Right cardiac atrium (tissue), 5 donors: ENCODE measurements at places on chromosomes 6 and 20. TPM values are rescaled to one million over a fixed set of nuclear protein-coding genes. Genes with fewer than 3 reads are reported as not detected.

DNA sequence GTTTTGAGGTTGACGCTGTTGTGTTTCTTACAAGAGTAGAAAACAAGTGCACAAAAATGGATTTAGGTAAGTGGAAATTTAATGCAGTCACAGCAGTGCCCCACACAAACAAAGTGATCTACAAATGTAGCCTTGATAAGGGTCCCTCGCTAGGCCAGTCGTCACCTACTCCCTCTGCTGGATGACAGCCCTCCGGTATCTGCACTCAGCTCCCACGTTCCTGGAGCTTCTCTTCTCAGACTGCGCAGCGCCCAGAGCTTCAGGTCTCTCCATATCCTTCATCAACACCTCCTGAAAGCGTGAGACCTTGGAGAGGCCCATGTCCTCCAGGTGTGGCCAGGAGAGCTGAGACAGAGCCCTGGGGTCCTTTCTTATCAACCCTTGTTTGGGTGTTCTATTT is 58.3 kb upstream of the MAP3K4 start:
- DNase-seq, result peak; percentile 55

DNA sequence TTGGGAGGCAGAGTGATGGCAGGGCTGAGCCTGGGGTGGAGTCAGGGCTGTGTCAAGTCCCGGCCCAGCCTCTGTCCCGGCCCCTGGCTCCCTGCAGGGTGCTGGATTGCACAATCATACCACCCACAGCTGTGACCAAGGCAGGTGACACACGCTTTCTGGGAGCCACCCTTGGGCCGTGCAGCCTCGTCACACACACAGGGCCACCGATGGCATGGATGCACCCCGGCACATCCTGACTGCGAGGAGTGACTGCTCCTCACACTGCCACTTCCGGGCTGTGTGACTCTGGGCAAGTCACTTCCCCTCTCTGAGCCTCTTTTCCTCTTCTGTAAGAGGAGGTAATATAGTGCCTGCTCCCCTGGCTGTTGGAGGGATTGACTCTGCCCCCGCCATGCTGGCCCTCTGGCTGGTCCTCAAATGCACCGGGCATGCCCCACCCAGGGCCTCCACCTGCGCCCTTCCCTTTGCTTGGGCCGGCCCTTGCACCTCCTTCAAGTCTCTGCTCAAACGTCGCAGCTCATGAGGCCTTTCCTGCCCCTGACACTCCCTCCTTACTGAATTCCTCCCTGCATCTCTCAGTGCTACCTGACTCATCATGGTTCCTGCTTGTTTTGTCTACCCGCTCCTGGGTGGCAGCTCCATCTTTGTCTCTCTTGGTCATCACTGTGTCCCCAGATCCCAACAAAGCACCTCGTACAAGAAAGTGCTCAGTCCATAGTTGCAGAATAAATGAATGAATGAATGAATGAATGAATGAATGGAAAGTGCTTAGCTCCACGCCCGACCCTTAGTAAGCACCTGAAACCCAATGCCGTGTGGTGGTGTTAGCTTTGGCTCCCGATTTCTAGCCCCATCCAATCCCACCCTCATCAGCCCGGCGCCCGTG is 93.5 kb downstream of the CEBPB start:
- peak; percentile 49 for DNase-seq

- no peak for DNase-seq
These were observed 138.4 kb upstream of the RNF24 start for GRCh38 chr20:4153661-4154238.

GRCh38 chr20:61082720-61083119 is 169.3 kb upstream of the CDH4 start:
- no peak for DNase-seq

DNA sequence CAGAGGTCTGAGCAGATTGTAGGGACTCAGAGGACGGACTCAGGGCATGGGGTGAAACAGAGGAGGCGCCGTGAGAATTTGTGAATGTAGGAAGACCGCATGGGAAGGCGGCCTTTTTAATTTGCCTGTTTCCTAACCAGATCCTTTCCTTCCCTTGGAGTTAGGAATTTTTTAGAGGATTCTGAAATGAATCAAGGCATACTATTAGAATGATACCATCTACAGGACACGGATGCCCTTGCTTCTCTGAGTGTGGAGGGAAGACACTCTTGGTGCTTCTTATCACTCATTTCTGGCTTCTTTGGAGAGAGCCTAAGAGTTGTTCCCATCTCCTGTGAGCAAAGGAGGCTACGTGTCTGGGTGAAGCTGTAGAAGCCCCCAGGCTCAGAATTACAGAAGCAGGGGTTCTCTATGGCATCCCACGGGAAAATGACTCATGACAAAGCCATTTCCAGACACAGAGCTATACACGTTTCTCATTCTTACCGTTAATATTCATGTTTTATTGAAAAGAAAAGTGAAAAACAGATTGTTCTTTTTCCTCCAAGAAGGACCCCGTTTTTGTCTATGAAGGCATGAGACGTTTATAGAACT is 148.5 kb downstream of the EDN3 start:
- no peak for DNase-seq

DNA sequence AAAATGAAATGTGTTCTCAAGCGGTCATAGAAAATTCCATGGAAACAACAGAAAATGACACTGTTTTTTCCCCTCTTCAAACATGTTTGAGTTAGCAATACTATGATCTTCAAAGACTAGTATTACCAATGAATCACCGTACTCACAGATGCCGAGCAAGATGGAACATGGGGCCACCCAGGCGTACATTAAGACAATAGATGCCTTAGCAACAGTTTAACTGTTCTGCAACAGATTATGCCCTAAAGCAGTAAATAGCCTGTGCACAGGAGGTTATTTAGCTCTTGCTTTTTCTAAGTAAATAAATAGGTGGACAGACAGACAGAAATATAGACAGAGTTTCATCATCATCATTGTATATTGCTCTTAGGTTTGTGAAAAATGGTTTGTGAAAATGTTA is 284.0 kb upstream of the DEFB112 start:
- no peak for DNase-seq

DNA sequence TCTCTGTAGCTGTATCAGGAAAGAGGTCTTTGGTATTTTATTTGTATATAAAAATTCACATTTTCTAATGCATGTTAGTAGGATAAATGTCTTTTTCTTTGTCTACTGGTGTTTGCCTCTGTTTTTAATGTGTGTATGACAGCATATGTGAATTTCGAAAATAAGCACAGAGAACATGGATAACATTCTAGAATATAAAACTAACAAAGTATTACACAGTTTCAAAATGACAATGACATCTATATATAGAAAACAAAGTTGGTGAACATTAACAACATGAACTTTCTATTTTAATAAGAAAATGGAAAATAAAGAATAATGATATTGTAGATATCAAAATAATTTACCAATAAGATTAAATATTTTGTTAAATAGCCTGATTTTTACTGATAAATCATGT is 608.0 kb downstream of the COL12A1 start:
- no peak for DNase-seq

DNA sequence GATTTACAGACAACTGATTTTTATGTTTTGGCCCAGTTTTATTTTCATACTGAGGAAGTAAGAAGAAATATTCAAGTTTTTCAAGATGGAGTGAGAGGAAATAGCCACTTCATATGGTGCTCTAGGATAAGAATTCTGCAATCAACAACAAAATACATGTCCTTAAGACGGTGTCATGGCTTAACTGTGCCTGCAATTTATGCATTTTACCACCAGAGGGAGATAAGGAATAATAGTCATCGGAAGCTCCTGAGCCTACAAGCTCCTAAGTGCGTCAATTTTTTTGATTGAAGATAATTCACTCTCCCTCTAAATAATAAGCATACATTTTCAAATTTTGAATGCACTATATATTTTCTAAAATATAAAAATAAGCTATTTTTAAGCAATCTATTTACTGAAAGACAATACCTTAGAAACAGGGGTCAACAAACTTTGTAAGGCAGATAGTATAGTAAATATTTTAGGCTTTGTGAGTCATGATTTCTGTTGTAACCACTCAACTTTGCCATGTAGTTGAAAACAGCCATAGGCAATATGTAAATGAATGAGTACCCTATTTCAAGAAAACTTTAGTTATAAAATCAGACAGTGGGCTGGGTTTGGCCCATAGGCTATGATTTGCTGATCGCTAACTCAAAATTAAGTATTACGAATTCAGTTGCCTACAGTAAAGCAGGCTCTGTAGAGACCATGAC is 230.9 kb upstream of the DTNBP1 start:
- DNase-seq, result no peak

DNA sequence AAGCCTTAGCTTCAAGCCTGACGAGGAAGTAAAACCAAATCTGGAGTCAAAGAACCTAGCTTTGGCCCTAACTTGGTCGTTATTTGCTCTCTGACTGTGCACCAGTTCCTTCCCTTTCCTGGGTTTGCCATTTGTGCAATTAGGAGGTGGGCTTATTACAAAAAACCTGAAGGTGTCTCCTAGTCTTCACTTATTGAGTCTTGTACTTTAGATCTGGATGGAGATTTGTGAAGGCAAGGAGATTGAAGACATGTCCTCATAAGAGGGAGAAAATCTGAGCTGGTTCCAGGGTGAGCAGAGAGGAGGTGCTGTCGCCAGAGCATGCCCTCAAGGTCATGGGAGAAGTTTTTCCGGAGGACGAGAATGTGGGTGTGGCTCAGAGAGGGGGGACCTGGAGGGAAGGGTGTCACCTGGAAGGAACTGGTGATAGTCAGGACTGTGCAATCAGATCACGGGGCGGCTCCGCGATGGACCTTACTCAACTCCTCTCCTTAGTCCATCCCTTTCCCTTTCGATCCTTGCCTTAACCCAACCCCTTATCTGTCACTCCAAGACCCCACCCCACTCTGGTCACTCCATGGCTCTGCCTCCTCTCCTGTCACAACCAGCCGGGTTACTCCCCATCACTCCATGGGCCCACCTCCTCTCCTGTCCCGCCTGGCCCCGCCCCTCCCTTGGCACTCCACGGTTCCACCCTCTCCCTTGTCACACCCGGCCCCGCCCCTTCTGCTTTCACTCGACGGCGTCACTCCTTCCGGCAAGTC is 588 bp upstream of the ACSS2 start:
- no peak for DNase-seq

GRCh38 chr6:134249239-134249758 is 68.6 kb downstream of the SGK1 start:
- DNase-seq, result no peak

DNA sequence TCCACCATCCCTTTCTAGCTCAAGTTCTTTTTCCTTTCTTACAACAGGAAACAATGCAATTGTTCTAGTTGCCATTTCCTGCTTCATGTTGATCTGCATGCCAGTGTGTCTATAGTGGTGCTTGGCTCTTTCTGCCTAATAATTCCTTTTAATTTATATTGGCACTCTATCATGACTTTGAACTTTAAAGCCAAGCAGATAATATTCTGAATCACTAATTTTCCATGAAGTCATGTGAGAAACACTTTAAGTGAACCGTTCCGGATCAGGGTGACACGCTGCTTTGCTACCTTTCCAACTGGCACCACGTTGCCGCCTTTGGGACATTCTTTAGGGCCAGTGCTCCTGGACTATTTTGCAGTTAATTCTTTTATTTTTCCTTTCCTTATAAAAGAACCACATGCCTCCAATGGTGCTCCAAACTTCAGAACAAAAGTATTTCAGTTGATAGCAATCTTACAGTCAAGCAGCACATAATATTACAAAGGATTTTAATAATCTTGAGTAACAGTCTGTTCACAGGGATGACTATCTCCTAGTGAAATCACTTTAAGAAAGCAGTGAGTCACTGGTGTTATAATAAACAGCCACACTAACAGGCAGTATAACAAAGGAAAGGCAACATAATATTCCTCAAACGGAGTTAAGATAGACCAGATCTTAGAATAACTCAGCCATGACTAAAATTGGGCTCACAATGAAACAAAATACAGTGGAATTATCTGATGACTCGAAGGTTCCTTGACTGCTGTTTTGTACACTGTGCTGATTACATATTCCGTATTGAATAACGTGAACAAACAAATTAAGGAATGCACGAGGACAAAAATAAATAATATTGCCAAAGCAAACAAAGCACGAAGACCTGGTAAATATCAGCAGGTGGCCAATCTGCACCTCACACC is 19.0 kb upstream of the BLOC1S5 start:
- DNase-seq, result peak; percentile 28

GRCh38 chr20:31485450-31486339 is 10.6 kb downstream of the REM1 start:
- peak; percentile 94 for DNase-seq

DNA sequence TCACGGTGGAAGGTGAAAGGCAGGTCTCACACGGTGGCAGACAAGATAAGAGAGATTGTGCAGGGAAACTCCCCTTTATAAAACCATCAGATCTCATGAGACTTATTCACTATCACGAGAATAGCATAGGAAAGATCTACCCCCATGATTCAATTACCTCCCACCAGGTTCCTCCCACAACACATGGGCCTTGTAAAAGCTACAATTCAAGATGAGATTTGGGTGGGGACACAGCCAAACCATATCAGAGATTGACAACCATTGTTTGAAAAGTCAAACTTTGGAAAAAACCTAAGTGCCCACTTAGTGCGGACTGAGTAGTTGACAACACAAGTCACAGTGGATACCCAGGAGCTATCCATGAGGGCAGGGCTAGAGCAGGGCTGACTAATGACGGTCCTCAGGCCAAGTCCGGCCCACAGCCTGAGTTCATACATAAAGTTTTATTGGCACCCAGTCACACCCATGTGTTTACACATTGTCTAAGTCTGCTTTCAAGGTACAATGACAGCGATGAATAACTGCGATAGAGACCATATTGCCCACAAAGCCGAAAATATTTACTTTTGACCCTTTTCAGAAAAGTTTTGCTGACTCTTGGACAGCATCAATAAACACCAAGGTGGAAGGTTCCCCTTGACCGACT is 33.8 kb upstream of the PMEPA1 start:
- no peak for DNase-seq

DNA sequence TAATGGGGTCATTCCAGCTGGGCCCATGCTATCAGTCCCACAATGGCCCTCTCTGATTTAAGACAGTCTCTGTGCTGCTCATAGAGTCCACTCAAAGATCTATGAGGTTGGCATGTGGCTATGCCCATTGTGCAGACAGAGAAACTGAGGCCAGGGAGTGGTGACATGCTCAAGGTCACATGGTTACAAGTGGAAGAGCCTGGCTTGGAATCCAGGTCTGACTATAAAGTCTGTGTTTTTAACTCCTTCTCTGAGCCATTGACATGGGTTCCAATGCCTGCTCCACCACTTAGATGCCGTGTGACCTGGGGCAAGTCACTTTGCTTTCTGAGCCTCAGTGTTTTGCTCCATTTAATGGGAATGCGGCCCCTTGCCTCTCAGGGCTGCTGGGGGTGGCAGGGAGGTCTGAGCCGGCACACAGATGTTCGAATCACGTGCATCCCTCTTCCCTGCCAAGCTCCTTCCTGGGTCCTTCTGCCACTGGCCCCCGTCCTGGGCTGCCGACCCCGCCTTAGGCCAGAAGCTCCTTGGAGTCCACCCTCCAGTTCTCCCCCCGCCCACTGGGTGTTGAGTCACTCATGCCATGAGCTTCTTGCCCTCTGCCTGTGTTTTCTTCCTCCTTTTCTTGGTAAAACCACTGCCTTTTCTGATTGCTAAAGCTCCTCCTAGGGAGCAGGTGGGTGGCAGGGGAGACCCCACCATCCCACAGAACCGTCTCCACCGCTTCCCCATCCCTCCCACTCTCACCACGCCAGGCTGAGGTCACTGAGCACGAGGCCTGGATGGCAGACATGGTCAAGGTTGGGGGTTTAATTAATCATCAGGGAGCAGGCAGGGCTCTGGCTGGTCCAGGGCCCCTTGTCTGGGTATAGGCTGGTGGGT is 35.7 kb downstream of the CEBPB start:
- peak; percentile 77 for DNase-seq

QRSL1 gene
- 10.4 TPM for polyA plus RNA-seq

TBX18 gene
- polyA plus RNA-seq, result 5.7 TPM

PGK2 gene
- polyA plus RNA-seq, result not detected

BLTP3A gene
- polyA plus RNA-seq, result 4.4 TPM

DEFB132 gene
- not detected for polyA plus RNA-seq

SLC4A11 gene
- polyA plus RNA-seq, result 0.36 TPM

HSPA12B gene
- 8.9 TPM for polyA plus RNA-seq

NHLRC1 gene
- polyA plus RNA-seq, result 2.1 TPM

TRIM15 gene
- not detected for polyA plus RNA-seq

TBXT gene
- polyA plus RNA-seq, result not detected
